Right ventricle myocardium superior (tissue), 1 donor: ENCODE measurements at places on chromosomes 5 and 9. TPM values are rescaled to one million over a fixed set of nuclear protein-coding genes. Genes with fewer than 3 reads are reported as not detected.

Gene PRUNE2
- 1.3 TPM for total RNA-seq

Gene CNTNAP3B
- 11.2 TPM for total RNA-seq

Gene SLC1A3
- 93.8 TPM for total RNA-seq

Gene INSYN2B
- 0.30 TPM for total RNA-seq

Gene PCDHB9
- 0.81 TPM for total RNA-seq

Gene SLC30A5
- total RNA-seq, result 28.9 TPM

Gene SPTLC1
- 19.9 TPM for total RNA-seq

Gene ZNF454
- total RNA-seq, result 1.5 TPM

Gene THOC3
- 8.1 TPM for total RNA-seq

Gene CNTLN
- total RNA-seq, result 3.1 TPM

Gene SPINK13
- not detected for total RNA-seq

Gene SOHLH1
- not detected for total RNA-seq

Gene CCNJL
- 6.8 TPM for total RNA-seq

Gene CRHBP
- total RNA-seq, result 0.27 TPM

Gene PCDHGB7
- total RNA-seq, result 9.8 TPM

Gene ZDHHC12
- 5.4 TPM for total RNA-seq

Gene DMRT2
- not detected for total RNA-seq

Gene INVS
- 5.6 TPM for total RNA-seq

Gene DENND4C
- 20.8 TPM for total RNA-seq

Gene SPINK4
- total RNA-seq, result not detected

Gene C9orf78
- 31.4 TPM for total RNA-seq

Gene HRCT1
- 7.4 TPM for total RNA-seq

Gene FAXDC2
- 24.1 TPM for total RNA-seq

Gene SPATA31D4
- total RNA-seq, result not detected

Gene FBXL7
- total RNA-seq, result 16.2 TPM

Gene FRMD3
- 93.2 TPM for total RNA-seq

Gene LHFPL2
- total RNA-seq, result 5.0 TPM

Gene CDK9
- 44.4 TPM for total RNA-seq

Gene ADAMTS2
- total RNA-seq, result 3.6 TPM

Gene PIP5K1B
- total RNA-seq, result 62.8 TPM

Gene OR1Q1
- total RNA-seq, result not detected

Gene TMC1
- total RNA-seq, result not detected

Gene N4BP3
- total RNA-seq, result 2.7 TPM

Gene MSMP
- total RNA-seq, result not detected

Gene KLHL9
- total RNA-seq, result 11.2 TPM

Gene CCL28
- 0.81 TPM for total RNA-seq

Gene EQTN
- not detected for total RNA-seq

Gene SPEF2
- total RNA-seq, result 1.1 TPM

Gene CDH18
- total RNA-seq, result not detected

Gene SLC24A2
- total RNA-seq, result not detected

Gene C9orf40
- 3.0 TPM for total RNA-seq

Gene CERCAM
- 7.2 TPM for total RNA-seq

Gene FSD1L
- 5.5 TPM for total RNA-seq

Gene TRPM6
- 0.27 TPM for total RNA-seq

Gene IL9
- total RNA-seq, result not detected

Gene BRINP1
- 0.54 TPM for total RNA-seq

Gene SPINK6
- total RNA-seq, result not detected

Gene GFI1B
- total RNA-seq, result not detected

Gene IL4
- not detected for total RNA-seq

Gene CDH9
- total RNA-seq, result not detected

Gene MTAP
- total RNA-seq, result 21.2 TPM

Gene ZNF354C
- 4.7 TPM for total RNA-seq
